ENCODE measurements at places on chromosomes 5 and 9. TPM values are rescaled to one million over a fixed set of nuclear protein-coding genes. Genes with fewer than 3 reads are reported as not detected.

CCL21 gene
- total RNA-seq: not detected

COL27A1 gene
- 45.9 TPM for total RNA-seq

ESM1 gene
- total RNA-seq: not detected

PCDHB7 gene
- 1.2 TPM for total RNA-seq

ARL10 gene
- 37.8 TPM for total RNA-seq

NUDT12 gene
- 7.4 TPM for total RNA-seq

AGXT2 gene
- not detected for total RNA-seq

SEPTIN8 gene
- 127 TPM for total RNA-seq

IL9 gene
- not detected for total RNA-seq

CCDC171 gene
- total RNA-seq: 3.2 TPM

CD72 gene
- total RNA-seq: 1.1 TPM

NIM1K gene
- 0.67 TPM for total RNA-seq

RUFY1 gene
- 34.4 TPM for total RNA-seq

GOLPH3 gene
- total RNA-seq: 106 TPM

FYB1 gene
- total RNA-seq: not detected

TNC gene
- 64.1 TPM for total RNA-seq

- no peak for DNase-seq
Measured at GRCh38 chr5:91541696-91542095, 158.6 kb upstream of the ARRDC3 start.

- no peak for DNase-seq
Measured at GRCh38 chr9:77750284-77750683, 102.2 kb upstream of the GNA14 start.

- no peak for DNase-seq
Measured at GRCh38 chr9:25716220-25716872, 38.1 kb upstream of the TUSC1 start.

DNA sequence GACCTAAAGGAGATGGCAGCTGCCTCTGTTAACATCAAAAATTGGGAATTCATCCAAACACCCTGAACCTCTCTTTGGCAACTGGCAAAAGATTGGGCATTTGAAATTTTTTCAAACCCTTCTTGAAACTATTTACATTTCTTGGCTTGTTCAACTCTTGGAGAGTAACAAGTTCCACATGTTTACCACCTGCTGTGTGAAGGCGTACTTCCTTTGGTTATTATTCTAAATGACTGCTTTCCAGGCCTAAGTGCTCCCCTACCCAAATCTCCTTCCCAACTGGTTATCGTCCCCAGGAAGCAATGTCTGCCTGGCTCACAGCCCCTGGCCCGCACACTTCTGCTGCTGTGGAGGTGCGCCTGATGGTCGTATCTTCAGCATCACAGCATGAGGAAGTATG, 422.7 kb downstream of the DMAC1 start:
- no peak for DNase-seq

DNA sequence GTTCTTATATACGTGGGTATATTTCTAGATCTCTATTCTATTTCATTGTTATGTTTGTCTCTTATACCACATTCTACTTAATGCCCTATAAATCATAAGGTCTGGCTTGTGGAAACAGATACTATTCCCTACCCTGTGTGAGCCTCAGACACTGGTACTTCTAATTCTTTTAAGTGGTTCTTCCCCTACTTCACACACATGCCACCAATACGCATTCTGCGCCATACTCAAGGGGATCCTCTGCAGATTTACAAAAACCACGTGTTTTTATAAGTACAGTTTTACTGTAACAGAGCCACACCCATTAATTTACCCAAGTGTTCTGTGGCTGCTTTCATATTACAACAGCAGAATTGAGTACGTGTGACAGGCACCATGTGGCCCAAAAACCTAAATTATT, 195.6 kb downstream of the SAXO1 start:
- DNase-seq: no peak

DNA sequence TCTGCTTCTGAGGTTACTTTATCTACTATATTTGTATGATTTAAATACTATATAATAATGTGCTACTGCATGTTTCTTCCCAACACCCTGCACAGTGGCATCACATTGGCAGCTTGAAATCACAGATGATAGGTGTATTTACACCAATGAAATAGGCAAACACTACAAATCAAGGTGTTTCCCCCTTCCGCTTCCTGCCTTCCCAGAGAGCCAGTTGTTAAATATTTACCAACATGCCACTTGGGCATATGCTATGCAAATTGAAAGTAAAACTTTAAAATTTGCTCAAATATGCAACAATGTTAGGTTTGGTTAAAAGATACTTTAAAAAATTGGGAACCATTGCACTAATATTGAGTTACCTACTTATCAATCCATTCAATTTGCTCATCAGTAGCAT, 58.2 kb upstream of the SMARCA2 start:
- DNase-seq: no peak

- DNase-seq: no peak
Measured at GRCh38 chr5:132233081-132233480, 5.4 kb upstream of the P4HA2 start.

DNA sequence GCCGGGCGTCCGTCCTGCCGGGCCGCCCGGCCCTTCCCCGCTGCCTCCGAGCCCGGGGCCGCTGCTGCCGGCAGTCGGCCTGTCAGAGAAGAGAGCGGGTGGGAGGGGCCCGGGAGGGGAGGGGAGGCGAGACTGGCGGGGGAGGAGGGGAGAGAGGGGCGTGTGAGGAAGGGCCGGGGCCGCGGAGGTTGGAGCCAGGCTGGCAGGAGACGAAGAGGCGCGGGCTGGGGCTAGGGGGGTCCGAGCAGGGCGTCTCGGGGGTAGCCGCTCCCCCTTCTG, 570 bp downstream of the CREBRF start:
- peak; percentile 93 for DNase-seq

GRCh38 chr5:21802869-21803490, 1050.2 kb downstream of the CDH12 start:
- no peak for DNase-seq

DNA sequence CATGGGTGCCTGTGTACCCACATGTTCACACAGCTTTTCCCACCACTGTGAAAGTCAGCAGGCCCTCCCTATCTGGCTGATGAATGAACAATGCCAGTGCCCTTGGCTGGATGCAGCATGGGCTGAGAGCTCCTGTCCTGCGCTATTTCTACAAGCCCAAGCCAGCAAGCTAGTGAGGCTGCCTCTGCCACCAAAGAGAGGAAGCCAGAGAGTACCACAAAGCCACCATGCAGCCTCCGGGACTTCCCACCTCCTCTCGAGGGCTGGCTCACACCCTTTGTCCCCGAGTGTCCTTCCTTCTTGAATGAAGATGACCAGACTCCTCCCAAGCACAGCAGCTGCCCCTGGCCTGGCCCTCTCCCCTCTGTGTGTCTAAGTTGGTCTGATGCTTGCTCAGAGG, 76.5 kb downstream of the SH3PXD2B start:
- DNase-seq: no peak

DNA sequence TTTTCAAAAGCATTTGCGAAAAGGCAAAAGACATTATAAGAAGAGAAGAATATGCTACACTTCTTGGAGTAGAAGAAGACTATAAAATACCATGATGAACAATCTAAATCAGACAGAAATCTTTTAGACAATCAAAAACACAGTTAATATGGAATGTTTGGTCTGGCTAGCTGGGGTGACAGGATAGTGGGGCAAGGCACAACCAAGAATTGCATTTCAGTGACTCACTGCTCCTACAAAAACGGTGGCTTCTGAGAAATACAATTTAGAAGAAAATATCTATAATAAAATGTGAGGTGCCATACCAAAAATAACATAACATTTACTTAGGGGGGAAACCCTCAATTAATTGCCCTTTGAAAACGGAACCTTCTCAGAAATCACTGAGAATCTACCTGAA, 363.4 kb downstream of the NPR3 start:
- DNase-seq: no peak

DNA sequence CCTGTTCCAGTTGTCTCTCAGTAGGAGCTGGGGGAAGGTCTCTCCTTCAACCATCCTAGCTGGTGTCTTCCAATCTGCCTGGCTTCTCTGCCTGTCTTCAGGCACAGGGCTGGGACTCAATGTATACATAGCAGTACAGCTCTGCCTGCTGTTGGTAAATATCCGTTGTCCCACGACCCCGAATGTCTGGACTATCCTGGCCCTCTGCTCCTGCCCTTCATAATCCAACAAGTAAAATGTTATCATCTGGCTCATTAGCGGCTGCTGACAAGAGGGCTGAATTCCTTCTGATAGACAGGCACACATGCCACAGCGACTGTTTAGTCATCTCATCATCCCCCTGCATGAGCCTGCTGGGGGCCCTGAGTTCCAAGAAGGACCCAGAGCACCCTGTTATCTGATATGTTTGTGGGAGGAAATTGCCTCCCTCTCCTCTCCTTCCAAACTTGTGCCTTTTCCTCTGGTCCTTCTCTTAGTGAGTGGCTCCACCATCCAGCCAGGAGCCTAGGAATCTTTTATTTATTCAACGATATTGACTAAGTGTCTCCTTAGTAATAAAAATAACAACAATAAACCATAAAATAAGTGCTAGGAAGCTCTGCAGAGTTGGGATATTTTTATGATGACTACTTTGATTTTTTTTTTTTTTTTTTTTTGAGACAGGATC, 29.5 kb upstream of the TGFBR1 start:
- no peak for DNase-seq

- DNase-seq: no peak
Measured at GRCh38 chr9:134724912-134725604, 83.5 kb downstream of the COL5A1 start.

DNA sequence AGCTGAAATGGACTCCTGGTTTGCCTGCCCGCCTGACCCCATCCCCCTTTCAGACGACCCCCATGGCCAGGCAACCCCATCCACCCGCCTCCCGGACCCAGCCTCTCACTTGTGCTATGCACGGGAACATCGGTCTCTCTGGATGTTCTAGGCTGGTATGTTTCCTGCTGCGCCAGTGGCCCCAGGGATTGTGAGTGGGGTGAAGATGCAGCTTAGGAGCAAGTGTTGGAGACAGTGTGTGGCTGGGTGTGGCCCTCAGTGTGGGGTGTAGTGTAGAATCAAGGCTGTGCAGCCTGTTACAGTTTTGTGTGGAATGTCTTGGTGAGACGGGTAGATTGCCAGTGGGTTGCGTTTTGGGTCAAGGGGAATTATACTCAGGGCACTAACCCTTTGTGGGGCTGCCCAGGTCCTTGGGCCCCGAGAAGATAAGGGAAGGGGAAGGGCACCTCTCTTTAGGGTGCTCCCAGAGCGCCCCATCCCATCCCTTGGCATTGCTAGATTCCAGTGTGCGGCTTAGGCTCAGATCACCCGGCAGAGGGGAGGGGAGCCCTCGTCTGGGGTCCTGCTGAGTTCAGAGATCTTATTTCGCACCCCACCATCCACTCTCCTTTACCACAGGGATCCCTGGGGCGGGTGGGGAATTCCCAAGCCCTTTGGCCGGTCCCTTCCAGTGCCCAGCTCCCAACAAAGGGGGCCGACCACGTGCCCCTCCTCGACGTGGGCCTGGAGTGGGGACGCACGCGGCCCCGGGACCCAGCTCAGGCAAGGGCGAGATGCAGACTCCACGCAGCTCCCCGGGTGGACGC, 4.6 kb downstream of the IER5L start:
- no peak for DNase-seq

DNA sequence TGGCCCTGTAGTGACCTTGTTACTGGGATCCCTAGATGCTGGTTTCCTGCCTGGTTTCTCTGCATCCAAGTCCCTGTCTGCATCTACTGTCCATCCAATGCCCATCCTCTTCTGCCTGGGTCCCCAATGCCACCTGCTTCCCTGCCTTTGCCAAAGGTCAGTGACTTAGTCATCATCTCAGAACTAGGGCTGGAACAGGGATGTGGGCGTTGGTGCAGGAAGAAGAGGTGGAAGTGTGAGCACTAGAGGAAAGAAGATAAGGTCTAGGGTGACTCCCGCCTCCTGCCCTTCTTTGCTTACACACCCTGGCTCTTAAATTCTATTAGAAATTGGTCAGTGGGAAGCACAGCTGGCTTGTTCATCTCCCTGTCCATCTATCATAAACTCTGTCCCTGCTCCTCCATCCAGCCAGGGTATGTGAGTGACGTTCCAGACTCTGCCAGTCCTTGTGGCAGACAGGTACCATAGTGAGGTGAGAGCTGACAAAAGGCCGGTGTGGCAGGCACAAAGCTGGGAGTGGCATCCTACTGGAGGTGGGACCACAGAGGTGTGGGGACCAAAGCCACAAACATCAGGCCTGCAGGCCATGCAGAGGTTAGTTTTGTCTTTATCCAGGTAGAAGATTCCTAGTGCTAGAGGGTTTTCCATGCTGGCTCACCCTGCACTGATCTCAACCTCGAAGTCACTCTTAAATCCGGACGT, 9.2 kb downstream of the PTPN3 start:
- no peak for DNase-seq

DNA sequence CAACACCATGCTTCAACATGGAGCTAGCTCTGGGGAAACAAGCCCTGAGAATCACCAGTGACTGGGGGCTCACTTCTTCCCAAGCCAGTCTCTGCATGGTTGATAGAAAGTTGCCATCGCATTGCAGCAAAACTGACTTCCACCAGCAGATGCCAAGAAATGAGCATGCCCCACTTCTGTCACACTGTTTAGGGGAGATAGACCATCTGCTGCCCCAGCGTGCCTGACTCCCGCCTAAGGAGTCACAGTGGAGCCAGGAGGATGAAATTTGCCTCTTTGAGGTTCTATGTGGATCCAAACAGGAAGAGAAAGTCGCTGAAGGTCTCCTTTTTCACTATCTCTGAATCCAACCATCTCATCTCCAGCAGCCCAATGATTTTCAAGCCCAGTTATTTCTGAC, 116.7 kb upstream of the SLIT3 start:
- DNase-seq: no peak

- DNase-seq: no peak
Measured at GRCh38 chr5:67283988-67284487, 87.4 kb upstream of the CD180 start.

GRCh38 chr9:134992755-134993124, 75.0 kb upstream of the FCN1 start:
- DNase-seq: no peak

- DNase-seq: no peak
Measured at GRCh38 chr5:171127314-171127713, 181.7 kb upstream of the TLX3 start.

DNA sequence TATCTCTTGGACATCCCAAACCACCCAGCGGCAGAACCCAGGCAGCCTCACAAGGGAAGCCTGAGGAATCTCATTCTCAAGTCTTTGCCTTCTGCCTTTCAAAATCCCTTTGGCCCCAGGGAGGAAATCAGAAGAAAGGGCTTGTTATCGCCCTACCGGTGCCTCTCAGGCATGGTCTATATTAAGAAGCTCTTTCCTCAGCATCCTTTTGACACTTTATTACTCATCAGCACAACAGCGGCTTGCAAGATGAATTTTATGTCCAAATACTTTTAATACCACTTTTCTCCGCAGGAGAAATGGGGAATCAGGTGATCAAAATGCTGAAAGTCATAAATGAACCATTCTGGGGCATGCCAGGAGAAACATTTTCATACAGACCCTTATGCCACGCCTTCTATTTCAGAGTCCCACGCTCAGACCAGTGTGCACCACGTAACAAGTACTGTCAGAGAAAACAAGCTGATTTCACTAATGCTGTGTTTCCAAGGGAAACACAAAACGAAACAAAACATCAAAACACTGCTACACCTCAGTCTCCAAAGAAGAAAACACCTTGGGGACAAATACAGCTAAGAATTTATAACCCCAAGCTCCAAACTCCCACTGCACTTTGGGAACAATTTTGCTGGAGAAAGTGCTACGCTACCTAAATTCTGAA, 30.0 kb downstream of the RAPGEF1 start:
- no peak for DNase-seq

- no peak for DNase-seq
Measured at GRCh38 chr5:111495159-111495558, 17.2 kb downstream of the STARD4 start.
